ENCODE measurements at places on chromosomes 6 and 20. TPM values are rescaled to one million over a fixed set of nuclear protein-coding genes. Genes with fewer than 3 reads are reported as not detected.

DNA sequence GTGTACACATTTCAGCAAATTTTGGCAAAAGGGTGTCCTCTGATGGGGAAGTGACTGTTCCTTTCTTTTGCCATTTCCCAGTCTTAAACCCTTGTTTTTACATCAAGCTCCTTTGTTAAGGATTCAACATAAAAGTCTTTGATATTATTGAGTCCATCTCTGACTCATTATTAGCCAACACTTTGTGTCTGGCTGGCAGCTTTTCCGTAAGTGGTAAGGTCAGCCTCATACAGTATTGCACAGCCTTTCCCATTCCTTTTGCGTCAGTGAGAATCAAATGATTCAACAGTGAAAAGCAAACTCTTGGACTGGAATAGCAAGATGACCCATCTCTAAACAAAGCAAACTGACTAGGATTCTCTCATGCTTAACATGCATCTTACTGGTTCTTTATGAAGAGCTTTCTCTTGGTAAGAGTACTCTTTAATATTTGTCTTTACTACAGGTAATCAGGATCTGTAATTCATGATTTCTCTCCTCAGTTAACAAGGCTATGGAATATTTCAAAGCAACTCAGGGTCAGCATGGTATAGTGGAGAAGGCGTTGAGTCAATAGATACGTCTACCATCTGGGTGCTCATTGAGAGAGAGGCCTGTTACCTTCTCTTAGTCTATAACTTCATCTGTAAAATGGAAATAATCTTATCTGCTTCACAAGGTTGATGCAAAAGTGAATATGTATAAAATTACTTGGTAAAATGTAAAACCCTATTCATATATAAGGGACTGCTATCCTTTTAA, 183.6 kb downstream of the PRL start:
- peak; percentile 1 for DNase-seq

GRCh38 chr6:40163924-40164323, 229.7 kb upstream of the MOCS1 start:
- no peak for DNase-seq

ARFGAP1 gene
- 11.2 TPM for polyA plus RNA-seq

DNA sequence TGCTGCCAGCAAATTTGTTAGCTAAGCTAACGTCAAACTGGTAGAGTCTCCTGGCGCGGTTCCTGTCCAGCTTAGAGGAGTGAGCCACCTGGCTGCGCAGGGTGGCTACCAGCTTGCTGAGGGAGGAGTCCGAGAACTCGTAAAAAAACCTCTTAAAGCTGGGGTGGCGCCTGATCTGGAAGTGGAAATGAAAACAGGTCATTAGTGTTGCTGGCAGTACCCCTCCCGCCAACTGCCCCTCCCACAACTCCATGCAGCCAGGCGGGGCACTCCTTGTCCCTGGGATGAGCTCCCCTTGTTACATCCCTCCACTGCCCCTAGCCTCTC, 17.3 kb downstream of the BNIP5 start:
- no peak for DNase-seq

DNA sequence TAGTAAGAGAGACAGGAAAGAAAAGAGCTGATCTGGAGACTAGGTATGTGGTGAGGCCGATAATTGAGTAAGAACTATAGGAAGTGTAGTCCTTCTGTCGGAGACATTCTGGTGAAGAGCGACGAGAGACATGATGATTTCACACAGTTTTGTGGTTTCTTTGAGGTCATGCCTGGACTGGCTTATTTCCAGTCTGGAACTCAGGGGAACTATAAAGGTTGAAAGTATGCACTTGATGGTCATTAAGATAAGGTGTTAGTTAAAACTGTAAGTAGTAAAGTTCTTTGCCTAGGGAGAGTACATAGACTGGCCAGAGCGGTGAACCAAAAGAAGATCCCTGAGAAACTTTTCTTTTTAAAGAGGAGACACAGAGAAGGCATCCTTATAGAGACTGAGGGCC, 68.8 kb downstream of the RFX6 start:
- DNase-seq, result no peak

DNA sequence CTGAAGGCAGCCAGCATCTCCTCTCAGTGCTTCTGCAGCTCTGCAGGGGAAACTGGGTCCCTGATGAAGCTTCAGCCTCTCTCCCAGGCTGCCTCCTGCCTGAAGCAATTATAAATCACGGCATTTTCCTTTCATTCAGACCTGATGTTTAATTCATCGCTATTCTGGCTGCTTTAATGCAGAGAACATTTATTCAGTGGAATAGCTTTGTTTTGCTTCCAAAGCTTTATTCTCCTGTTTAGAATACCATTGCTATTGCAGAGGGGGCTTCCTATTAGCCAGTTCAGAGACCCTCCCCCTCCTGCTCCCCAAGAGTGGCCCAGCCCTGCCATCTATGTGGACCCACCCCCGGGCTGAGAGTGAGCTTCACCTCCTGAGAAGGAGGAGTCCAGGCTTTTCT, 255.6 kb downstream of the LRFN2 start:
- no peak for DNase-seq

GRCh38 chr20:38007526-38007925, 25.7 kb downstream of the TTI1 start:
- no peak for DNase-seq

MCCD1 gene
- polyA plus RNA-seq, result not detected

- DNase-seq, result no peak
Measured at GRCh38 chr6:168527451-168528210, 86.6 kb downstream of the SMOC2 start.

CDC5L gene
- 7.4 TPM for polyA plus RNA-seq

- DNase-seq, result no peak
Measured at GRCh38 chr20:15332711-15333160, 995.3 kb upstream of the FLRT3 start.

GRCh38 chr20:38969708-38970107, 7.6 kb downstream of the DHX35 start:
- no peak for DNase-seq

DNA sequence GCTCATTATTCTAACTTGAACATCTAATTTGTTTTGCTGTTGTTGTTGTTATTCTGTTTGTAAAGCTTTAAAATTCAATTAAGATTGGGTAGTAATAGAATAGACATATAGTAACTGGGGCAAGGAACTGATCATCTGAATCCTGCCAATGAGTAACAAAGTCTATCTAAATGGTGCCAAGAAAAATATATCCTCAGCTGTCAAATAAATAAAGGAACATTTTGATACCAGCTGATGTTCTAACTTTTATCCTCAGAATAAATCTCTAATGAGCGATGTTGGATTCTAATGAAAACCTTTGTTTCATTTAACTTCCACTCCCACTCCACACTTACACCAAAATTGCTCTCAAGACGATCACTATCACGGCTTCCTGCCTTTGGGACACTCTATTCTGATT, 210.9 kb downstream of the TINAG start:
- no peak for DNase-seq

GRCh38 chr6:101633081-101633480, 239.6 kb downstream of the GRIK2 start:
- no peak for DNase-seq

PLA2G7 gene
- 53.5 TPM for polyA plus RNA-seq

- DNase-seq, result peak; percentile 19
Measured at GRCh38 chr6:3594201-3594600, 137.4 kb upstream of the SLC22A23 start.
